Nephron progenitor cell (in vitro differentiated cells): ENCODE measurements at places on chromosomes 3 and 15.

DNA sequence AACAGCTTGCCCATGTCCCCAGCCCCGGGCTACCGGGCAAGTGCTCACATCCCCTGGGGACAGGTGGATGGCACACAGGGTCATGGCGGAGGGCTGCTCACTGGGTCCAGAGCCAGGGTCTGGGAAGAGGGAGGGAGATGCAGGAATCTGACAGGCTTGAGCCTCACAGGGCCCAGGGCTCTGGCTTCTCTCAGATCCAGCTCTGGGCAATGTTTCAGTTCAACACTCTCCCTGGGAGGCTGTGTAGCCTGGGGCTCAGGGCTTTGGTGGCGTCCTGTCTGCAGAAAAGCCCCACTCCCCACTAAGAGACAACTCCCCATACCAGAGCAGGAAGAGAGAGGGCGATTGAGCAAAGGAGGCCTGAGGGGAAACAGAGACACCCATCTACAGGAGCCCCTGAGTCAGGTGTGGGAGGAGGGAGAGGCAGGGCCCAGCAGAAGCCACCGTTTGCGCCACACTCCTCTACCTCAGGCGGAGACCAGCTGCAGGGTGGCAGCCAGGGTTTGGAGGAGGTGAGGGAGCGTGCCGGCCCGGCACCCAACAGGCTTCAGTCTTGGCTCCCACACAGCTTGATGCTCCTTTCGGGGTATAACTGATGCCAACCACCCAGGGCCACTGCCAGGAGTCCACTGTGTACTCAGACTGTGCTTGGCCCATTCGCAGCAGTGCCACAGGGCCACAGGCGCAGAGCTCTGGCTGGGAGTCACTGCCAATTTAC is 16.8 kb upstream of the SRP14 start:
- DNase-seq: no peak

- DNase-seq: no peak
These were observed 4.5 kb downstream of the SMC4 start for GRCh38 chr3:160403796-160404470.

GRCh38 chr3:194206320-194206719 is 70.4 kb downstream of the HES1 start:
- DNase-seq: peak; percentile 34

DNA sequence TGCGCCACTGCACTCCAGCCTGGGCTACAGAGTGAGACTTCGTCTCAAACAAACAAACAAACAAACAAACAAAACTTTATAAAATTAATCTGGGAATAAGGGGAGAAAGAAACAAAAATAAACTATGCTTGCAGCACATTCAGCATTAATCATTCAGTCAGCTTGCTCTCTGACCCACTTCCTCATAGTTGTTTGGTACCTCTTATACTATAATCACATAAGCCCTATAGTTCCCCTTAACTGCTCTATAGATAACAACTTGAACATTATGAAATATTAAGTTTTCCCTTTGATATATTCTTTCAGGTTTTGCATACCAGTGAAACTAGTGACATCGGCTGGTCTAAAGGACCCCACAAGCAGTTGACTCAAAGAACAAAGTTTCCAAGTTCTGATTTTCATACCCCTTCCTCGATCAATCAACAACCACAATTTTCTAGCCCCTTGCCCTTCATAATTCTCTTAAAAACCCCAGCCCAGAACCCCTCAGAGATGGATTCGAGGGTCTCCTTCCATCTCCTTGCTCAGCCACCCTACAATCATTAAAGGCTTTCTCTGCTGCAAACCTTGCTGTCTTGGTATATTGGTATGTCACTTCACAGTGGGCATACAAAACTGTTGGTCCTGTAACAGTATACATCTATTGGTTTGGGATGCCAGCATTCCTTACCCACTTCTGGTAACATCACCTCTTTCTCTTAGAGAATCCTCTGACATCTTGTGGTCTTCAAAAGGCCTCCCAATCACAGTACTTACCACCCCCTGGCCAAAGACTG is 26.4 kb downstream of the BCL2L10 start:
- no peak for DNase-seq

GRCh38 chr3:170309046-170309445 is 48.5 kb upstream of the SKIL start:
- DNase-seq: no peak

DNA sequence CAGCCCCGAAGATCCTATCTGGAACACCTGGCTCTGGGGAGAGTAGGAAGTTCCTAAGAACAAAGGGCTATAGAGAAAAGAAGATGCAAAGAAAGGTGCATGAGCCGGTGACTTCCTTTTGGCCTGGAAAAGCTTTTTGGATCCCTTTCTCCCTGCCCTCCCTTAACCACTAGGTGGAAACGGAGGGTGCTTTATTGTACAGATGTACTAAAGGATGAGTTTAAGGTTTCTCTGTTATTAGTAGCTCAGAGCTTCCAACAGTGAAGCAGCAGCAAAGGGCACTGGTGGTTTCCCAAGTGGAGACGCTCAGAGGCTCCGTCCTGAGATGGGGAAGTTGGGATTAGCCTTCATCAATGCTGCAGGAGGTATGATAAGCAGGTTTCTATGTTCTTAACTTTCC is 5.9 kb upstream of the ADGRG7 start:
- DNase-seq: no peak

DNA sequence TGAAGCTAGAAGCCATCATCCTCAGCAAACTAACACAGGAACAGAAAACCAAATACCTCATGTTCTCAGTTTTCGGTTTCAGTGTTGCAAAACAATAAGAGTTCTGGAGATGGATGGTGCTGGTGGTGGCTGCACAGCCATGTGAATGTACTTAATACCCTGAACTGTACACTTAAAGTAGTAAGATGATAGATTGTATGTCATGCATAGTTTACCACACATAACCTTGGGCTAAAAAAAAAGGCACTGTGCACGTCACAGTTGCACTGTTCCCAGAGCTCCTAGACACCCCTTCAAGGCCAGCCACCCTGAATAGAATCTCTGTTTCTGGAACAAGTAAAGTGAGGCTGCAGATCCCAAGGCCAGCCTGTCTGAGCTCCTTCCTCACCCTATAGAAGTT is 243.3 kb upstream of the IGF1R start:
- no peak for DNase-seq

GRCh38 chr3:81289676-81290075 is 471.8 kb downstream of the GBE1 start:
- no peak for DNase-seq

GRCh38 chr3:25588441-25589103 is 76.1 kb downstream of the TOP2B start:
- DNase-seq: no peak

GRCh38 chr3:72288955-72289691 is 504.2 kb upstream of the PROK2 start:
- DNase-seq: no peak

GRCh38 chr3:128456776-128457715 is 9.6 kb downstream of the DNAJB8 start:
- no peak for DNase-seq

- no peak for DNase-seq
These were observed 540 bp upstream of the HHATL start for GRCh38 chr3:42702982-42703694.
